ENCODE measurements at places on chromosomes 3 and 15.

DNA sequence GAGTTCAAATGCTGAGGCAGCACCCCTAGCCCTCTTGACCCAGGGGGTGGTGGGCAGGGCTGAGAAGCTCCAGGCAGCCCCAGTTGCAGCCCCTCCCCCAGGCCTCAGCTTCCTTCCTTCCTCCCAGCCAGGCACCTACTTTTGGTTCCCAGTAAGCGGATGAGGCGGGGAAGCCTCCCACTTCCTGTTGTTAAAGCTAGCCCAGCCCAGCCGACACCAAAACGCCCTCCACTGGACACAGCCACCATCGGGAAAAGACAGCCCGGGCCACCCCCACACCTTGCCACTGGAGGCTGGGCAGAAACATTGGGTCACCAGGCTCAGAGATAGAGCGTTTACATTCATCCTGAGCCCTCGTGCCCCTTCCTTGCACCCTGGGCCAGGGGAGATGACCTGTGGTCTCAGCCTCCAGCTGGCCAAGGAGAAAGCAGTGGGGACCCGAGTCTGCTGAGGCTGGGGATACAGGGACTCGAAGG lies 3.5 kb downstream of the DUSP7 start:
- DNase-seq: peak; percentile 92

DNA sequence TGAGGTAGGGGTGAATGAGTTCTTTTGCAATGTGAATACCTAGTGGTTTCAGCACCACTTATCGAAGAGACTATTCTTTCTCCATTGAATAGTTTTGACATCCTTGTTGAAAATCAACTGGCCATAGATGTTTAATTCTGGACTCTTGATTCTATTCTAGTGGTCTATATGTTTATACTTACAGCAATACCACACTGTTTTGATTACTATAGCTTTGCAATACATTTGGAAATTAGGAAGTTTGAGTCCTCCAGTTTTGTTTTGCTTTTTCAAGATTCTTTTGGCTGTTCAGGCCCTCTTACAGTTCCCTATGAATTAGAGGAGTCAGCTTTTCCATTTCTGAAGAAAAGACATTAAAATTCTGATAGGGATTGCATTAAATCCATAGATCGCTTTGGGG lies 30.1 kb downstream of the MAP1A start:
- DNase-seq: no peak

DNA sequence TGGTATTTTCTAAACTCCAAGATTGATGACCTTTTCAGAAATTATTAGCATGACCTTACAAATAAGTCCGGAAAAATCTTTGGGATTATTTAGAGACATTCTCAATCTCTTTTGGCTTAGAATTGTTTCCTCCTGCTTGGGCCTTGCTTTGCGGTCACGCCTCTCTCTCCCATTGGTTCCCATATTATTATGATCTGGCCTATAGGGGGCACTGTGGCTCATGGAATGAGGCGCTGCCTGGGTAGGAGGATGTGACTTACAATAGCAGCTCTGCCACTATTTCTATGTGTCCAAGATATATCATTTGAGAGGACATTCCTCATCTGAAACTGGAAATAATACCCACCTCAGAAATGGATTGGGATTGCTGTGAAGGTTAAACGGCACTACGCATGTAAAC lies 464.9 kb downstream of the MFSD1 start:
- no peak for DNase-seq

GRCh38 chr3:61157414-61157813 lies 93.8 kb downstream of the FHIT start:
- no peak for DNase-seq

DNA sequence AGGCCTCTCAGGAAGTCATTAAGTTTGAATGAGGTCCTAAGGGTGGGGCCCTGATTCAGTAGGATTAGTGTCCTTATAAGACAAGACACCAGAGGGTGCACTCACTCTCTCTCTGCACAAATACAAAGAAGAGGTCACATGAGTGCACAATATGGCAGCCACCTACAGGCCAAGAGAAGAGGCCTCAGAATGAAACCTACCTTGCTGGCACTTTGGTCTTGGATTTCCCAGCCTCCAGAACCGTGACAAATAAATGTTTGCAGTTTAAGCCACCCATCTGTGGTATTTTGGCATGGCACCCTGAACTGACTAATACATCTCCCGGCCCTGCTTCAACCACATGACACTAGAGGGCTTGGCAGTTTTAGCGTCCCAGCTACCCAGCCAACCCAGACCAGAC lies 73.9 kb upstream of the CHRNB4 start:
- no peak for DNase-seq

DNA sequence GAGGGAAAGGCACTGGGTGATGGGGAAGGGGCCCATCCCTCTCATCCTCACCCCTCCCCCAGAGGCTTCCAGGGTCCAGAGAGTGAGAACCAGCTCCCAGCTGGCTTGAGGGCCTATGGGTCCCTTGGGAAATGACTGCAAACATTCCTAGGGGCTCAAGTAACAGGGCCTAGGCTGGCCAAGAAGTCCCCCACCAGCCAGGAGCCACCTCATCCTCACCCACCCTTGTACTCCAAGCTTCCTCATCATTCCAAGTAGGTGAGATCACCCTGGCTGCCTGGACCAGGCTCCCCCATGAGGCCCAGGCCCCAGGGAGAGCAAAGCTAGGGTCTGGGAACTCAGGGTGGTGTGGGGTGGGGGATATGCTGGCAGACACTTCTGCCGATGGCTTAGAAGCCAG lies 14.8 kb downstream of the LOXL1 start:
- no peak for DNase-seq

DNA sequence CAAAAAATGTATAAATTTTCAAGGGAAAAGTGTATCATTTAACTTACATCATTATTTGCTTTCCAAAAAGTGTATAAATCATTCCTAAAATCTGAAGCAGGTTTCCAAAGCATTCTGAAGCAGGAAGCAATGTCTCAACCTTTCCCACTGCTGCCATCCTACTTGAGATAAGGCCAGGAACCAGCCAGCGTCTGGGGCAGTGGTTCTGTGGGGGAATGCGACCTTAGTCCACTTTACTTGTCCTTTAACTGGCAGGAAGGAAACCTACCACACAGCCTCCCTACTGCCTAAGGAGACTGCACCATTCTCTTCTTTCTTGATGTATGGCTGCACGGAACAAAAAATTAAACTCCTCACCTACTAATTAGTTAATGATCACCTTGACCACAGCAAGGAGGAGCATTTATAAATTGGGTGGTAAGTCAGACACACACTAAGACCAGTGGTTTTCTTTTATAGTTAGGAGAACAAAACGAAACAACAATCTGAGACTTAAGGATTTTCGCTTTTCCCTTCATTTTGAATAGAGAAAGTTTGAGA lies 3.7 kb downstream of the SORD start:
- no peak for DNase-seq

- no peak for DNase-seq
Observed at GRCh38 chr15:55791551-55792400, 48.8 kb upstream of the PRTG start.

DNA sequence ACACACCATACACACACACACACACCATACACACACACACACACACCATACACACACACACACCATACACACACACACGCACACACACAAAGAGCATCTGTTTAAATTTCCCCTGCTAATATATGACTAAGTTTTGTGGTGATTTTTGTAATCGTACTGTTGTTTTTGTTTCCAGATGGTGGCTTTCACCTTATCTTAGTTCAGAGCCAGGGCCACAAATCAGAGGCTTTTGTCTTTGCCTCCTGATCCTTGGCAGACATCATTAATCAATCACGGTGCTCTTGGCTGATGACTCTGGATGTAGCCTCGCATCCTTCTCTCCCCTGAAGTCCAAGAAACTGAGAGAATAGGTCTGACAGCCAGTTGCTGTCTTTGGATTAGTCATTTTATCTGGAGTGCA lies 52.1 kb downstream of the EDEM1 start:
- DNase-seq: no peak
